ENCODE measurements at places on chromosomes 12 and 14.

GRCh38 chr14:31660191-31660590, 99.0 kb downstream of the NUBPL start:
- DNase-seq: no peak

DNA sequence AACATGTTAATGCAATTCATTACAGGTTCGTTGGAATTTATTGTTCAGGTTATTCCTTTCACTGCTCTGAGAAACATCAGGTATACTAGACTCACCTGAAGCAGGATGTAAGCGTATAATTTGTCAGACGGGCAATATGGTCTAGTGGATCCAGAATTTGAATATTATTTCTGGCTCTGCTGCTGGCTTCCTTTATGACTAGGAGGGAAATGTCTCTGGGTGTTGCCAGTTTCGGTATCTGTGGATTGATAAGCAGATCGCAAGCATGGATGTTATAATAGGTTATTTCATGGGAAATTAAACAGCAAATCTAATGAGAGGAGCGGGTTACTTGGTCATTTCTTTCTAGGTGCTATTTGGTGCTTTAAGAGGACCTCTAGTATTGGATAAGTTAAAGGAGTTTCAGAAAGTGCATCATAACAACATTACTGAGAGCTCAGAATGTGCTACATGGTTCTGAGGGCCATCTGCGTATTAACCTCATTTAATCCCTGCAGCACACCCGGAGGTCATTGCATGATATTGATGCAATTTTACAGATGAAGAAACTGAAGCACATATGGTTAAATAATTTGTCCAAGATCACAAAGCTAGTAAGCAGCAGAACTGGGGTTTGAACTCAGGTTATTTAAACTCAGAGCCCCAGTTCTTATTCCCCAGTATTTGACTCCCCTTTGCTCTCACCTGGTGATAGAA, 47.3 kb upstream of the BCAT1 start:
- no peak for DNase-seq

GRCh38 chr14:102662636-102663430, 70.4 kb downstream of the RCOR1 start:
- DNase-seq: no peak

DNA sequence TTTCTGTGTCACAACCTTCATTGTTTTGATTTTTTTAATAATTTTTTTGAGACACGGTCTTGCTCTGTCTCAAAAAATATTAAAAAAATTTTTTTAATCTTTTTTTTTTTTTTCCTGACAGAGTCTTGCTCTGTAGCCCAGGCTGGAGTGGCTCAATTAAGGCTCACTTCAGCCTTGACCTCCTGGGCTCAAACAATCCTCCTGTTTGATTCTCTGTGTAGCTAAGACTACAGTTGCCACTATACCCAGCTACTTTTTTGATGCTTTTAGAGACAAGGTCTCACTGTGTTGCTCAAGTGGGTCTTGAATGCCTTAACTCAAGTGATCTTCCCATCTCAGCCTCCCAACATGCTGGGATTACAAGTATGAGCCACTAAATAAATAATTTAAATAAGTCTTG, 9.2 kb upstream of the PRH2 start:
- no peak for DNase-seq
